ENCODE measurements at places on chromosomes 6 and 20.

DNA sequence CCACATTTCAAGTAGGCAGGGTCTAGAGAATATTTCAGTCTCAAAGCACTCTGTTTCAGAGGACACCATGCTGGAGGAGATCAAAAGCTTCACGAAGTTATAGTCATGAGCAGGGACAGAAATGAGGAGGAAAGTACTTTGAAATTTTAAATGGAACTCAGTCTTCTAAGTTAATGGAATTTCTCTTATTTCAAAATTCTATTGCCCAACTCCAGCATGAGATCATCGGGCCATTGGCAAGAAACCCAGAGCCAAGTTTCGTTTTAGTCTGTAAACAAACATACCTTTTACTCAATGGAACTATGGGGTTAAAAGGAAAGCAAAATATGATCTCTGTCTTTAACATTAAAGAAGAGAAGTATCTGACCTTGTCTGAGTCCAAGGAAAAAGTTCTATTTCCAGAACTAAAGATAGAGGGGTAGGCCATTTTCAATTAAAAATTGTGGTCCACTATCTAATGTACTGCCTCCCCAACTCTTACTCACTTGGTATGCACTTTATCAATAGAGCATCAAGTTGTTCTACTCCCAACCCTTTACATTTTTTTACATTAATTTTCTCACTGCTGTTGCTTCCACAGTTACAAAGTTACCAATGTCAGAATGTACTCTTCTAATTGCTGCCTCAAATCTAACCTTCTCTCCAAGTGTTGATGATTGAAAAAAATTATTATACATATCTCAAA is 235.3 kb upstream of the NRSN1 start:
- no peak for DNase-seq

- no peak for DNase-seq
Observed at GRCh38 chr6:160013987-160014868, 45.3 kb downstream of the IGF2R start.

DNA sequence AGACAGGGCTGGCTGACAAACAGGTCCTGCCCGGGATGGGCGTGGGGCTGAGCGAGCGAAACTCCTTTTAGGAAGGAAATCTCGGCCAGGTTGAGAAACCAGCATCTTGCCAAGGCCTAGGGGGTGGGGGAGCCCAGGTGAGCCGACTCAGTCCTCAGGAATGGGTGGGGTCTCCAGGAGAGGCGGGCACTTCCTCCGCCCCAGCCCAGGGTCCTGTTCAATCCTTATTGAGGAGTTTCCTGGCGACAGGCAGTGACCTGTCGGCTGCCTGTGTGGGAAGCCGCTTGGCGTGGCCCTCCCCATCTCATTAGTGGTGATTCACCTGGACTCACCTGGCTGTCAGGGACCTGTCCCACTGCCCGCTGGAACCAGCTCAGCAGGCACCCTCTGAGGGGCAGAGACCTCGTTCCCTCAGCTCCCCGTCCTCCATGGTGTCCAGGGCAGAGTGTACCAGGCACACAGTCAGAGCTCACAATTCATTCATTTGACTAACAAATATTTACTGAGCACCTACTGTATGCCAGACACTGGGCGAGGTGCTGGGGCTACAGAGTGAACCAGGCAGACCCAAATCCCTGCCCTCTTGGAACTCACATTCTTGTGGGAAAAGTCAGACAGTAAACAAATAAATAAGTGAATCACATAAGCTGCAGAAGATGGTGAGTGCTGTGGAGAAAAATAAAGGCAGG is 51.1 kb downstream of the FGD2 start:
- no peak for DNase-seq

DNA sequence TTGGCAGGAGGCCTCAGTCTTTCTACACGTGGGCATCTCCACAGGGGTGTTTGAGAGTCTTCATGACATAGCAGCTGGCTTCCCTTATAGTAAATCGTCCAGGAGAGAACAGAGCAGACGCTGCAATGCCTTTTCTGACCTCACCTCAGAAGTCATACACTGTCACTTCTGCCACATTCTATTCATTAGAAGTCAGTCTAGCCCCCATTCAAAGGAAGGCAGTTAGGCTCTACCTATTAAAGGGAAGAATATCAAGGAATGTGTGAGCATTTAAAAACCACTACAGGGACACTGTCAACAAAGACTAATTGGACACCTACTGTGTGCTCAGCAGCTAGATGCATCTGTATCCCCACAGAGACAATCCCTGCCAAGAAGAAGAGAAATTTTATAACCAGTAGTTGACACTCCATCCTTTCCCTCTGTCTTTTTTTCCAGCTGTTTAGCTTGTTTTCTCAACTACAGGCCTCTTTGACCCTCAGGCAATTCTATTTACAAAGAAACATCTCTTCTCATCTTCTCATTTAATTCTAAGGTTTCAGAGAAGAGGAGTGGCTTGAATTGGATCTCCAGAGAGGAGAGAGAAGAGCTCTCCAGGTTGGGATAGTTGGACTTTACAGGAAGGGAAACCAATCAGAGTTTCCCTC is 18.6 kb downstream of the ARMC12 start:
- DNase-seq = no peak

DNA sequence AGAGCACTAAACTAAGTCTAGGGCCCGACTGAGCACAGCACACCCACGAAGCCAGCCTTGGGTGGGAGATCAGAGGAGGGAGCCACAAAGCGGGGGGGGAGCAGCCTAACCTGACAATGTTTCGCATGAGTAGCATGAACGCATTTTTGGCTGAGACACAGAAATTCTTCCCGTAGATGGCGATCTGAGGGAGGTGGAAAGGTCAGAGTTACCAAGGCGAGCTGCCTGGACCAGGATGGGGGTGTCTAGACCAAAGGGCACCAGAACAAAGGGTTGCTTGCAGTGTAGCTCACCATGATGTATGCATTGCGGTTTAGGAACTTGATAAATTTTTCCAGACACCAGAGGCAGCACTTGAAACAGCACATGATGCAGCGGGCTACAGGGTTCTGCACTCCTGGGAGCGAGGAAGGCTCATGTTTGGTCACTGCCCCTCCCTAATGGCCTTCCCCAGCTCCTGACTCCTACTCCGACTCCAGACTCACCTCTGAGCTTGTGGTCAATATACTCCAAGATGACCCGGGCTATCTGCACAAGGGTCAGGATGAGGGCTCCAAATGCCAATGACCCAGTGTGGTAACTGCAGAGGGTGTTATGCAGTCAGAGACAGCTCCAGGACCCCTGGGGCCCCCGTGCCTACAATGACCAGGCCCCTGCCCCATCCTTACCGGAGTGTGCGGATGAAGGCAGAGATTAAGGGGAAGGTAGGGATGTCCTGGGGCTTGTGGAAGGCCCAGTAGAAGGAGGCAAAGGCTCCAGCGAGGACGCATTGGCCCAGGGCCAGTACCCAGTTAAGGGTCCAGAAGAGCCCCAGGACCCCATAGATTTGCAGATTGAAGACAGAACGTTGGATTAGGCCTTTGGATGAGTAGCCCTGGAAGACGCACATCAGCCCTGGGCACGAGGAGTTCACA is 2.8 kb upstream of the NEU1 start:
- no peak for DNase-seq

- no peak for DNase-seq
Observed at GRCh38 chr6:65416621-65417020, 290.4 kb downstream of the EYS start.

- DNase-seq = no peak
Observed at GRCh38 chr20:13671916-13672378, 33.2 kb upstream of the TASP1 start.

DNA sequence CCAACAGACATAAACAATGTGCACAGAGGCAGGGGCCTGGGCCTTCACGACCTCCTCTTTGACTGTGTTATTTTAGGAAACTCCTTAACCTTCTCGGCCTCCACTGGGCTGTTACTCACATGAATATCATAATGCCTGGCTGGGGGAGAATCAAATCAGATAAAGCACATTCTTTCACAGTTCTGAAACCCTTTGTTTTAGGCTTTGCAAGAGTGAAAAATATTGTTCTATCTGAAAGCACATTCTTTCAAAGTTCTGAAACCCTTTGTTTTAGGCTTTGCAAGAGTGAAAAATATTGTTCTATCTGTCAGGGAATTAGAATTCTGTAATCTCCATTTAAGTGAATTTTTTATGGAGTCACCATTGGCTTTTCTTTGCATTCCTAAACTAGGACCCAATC is 50.7 kb upstream of the SYNDIG1 start:
- no peak for DNase-seq

DNA sequence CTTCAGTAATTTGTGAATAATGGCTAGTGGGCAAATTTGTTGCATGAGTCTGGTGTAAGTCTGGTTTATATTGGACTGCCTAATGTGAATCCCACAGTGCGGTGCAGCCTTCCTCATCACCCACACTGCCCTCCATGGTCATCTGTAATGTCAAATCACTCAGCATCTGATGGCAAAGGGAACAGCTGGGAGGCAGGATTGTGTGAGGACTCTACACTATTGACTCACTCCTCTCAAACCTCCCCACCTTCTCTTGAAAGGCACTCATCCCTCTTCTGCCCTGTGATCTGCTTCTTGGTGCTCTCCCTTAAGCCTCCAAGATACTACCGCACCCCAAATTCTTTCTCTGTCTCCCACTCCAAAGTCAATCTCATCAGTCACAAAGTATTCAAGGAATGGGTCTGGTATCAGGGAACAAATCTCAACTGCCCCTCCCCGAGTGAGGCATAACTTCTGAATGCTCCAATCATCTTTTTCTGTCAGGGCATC is 146.0 kb upstream of the BEND6 start:
- DNase-seq = no peak

DNA sequence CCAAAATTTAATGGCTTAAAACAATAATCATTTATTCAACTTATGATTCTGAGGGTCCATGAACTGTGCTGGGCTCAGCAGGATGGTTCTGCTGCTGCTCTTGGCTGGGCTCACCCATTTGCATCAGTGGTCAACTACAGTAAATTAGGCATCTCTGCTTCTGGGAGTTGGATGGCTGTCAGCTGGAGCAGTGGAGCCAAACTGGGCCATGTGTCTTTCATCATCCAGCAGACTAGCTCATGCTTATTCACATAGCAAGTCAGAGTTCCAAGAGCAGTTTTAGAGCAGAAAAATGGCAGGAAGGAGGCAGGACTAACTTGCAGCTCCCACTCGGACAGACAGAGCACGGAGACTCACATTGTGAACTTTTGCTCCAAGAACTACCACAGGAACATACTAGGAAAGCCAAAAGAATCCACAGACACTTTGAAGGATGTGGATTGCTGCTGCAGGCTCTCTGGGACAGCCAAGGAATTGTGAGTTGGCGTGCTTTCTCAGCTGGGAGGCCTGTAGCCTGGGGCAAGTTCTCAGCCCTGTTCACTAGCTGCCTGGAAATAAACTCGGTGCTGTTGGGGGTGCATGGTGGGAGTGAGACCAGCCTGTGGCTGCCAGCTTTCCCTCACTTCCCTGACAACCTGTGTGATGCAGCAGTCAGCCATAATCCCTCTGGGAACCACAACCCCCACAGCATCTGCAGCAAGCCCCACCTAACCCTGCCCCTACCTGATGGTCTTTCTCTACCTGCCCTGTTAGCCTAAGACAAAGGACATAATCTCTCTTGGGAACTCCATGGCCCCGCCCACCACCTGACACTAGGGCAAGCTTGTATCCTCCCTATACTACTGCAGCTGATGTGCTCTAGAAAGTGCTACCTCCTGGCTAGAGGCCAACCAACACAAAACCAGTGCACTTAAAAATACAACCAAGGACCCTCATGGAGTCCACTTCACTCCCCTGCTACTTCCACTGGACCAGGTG is 129.0 kb downstream of the JPH2 start:
- DNase-seq = peak; percentile 41

- DNase-seq = no peak
Observed at GRCh38 chr6:136331461-136331860, 41.8 kb upstream of the BCLAF1 start.

- no peak for DNase-seq
Observed at GRCh38 chr6:105882828-105883227, 203.3 kb upstream of the PRDM1 start.

- DNase-seq = no peak
Observed at GRCh38 chr20:45096781-45097180, 4.1 kb downstream of the KCNS1 start.

GRCh38 chr20:24738981-24739633 is 210.0 kb upstream of the CST7 start:
- DNase-seq = no peak

- peak; percentile 62 for DNase-seq
Observed at GRCh38 chr20:20593447-20594170, 118.8 kb downstream of the RALGAPA2 start.

- peak; percentile 26 for DNase-seq
Observed at GRCh38 chr6:31473780-31474761, 23.9 kb upstream of the MICB start.

- peak; percentile 90 for DNase-seq
Observed at GRCh38 chr6:3068329-3069214, at the start of gene RIPK1. RIPK1 (plus strand) TSS chr6:3068494; CDS start chr6:3076824, 8,330 bp downstream.

- no peak for DNase-seq
Observed at GRCh38 chr6:119559586-119559985, 210.0 kb upstream of the MAN1A1 start.

DNA sequence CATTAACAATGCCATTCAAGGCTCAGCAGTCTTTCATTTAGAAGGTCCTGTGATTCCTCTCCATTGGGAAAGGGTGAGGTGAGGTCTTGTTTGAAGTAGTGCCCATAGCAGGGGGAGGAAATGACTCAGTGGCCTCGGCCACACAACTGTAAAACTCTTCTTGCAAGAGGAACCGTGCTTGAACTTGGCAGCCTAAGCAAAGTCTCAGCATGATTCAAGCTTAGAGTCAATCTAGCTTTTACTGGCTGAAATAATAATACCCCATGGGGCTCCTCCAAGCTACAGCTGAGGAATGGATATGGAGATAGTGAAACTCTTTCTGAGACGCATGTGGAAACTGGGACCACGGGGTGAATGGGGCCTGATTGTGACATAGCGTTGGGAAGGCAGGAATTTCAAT is 428.2 kb downstream of the BMP2 start:
- DNase-seq = no peak

DNA sequence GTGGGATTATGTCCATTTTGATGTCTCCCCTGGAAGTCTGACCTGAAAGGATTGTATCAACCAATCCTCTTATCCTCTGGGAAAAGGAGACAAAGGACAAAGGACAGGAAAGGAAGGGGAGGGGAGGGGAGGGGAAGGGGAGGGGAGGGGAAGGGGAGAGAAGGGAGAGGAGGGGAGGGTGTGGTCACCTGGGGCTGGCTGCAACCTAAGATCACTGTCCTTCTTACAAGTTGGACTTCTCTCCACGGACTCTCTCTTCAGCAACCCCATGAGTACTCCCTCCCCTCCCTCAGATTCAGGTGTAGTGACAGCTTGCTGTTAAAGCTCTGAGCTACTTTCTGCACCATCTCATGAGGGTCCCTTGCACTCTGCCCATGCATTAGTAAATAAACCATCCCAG is 58.9 kb upstream of the KLHL31 start:
- no peak for DNase-seq

DNA sequence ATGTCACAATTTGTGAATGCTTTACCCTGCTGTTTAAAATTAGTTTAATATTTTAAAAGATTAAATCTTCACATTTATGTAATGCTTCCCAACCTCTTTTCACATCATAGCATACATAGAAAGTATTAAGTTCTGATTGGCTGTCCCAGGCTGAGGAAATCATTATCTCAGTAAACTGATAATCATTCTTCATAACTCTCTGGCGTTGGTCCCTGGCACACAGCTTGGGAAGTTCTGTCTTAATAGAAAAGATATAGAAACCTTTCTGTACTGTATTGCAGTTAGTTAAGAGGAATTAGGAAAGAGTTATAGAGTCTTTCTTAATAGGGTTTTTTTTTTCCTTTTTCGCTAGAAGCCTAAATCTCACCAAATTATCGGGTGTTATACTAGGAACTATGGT is 85.4 kb downstream of the CBFA2T2 start:
- no peak for DNase-seq

GRCh38 chr6:91412532-91412931 is 825.7 kb upstream of the MAP3K7 start:
- DNase-seq = no peak

All from ecto neural progenitor cell (in vitro differentiated cells).